ENCODE measurements at places on chromosomes 16 and 17.

- no peak for DNase-seq
These were observed 11.7 kb downstream of the CAVIN1 start for GRCh38 chr17:42411361-42411760.

DNA sequence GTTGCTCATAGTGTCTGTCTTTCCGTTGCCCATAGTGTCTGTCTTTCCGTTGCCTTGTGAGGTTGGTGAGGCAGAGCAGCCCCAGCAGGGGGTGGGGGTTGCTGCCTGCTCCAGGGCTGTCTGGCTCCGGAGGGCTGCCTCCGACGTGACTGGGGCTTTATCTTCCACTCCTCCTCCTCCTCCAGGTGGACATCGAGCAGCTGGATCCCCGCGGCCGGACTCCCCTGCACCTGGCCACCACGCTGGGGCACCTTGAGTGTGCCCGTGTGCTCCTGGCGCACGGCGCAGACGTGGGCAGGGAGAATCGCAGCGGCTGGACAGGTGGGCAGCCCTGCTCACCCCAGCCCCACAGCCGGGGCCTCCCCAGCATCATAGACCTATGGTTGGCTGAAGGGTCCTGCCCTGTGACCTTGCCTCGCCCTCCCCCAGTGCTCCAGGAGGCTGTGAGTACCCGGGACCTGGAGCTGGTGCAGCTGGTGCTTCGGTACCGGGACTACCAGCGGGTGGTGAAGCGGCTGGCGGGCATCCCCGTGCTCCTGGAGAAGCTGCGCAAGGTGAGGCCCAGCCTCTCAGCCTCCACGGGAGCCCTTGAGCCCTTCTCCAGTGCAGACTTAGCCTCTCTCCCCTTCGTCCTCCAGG is 14.7 kb downstream of the ANKRD13B start:
- DNase-seq = no peak

- no peak for DNase-seq
These were observed 47.9 kb upstream of the ARHGAP17 start for GRCh38 chr16:25063102-25063501.

DNA sequence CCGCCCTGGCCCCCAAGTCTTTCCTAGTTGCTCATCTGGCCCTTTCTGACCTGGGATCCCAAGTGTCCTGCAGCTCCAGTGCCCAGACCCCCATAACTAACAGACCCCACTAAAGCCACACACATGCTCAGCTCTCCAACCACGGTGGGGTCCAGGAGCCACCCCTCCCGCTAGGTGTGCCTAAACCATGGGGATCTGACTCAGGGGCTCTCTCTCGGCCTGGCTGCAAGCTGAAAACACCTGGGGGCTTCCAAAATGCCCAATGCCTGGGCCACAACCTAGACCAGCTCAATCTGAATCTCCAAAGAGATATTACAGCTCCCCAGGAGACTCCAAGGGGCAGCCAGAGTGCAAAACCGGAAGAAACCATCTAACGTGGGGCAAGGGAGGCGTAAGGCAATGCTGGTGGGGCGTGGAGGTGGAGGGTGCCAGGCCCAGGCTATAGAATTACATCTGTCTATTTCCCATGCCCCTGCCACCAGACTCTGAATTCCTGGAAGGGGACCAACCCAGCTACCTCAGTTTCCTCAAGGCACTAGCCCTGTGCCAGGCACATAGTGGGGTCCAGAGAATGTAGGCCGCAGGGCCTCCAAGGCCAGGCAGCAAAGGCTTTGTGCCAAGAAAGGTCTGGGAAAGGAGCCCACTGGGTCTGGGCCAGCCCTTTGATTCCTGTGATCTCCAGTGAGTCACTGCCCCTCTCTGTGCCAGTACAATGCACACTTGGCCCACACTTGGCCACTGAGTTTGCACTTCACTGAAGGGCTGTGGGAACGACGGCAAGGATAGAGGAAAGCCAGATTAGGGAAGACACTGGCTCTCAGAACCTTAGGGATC is 3.3 kb downstream of the CD2BP2 start:
- DNase-seq = peak; percentile 95

DNA sequence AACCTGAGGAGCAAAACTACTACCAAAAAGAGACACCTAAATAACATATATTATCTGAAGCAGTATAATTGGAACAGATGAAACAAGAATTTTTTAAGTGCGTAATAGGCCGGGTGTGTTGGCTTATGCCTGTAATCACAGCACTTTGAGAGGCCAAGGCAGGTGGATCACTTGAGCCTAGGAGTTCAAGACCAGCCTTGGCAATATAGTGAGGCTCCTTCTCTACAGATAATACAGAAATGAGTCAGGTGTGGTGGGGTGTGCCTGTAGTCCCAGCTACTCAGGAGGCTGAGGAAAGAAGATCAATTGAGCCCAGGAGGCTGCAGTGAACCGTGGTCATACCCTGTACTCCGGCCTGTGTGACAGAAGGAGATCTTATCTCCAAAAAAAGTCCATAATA is 294.2 kb upstream of the AXIN2 start:
- DNase-seq = no peak

GRCh38 chr17:42253578-42253977 is 22.6 kb downstream of the STAT5B start:
- no peak for DNase-seq

DNA sequence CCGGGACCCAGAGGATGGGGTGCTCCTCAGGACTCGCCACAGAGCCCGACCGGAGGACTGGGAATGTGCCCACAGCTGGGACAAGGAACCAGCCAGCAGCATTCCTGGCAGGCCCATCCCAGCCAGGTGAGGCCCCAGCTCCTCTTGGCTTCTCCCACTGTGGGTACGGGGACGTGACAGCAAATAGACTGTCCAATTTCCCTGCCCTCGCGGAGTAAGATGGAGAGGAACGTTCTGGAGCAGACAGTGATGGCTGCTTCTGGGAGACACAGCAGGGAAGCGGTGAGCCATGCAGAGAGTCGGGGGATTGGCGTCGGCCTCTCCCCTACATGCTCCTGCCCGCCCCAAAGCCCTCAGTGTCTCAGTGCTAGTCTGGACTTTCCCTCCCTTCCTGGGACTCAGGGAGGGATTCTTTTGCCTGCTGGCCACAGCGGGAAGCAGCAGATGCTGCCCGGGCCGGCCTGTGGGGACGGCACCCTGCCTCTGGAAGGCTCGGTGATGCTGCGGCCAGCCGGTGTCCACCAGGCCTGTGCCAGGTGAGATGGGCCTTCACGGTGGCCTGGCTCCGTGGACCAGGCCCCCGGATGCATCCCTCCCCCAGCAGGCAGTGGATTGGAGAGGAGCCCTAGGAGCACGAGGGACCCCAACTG is 89.1 kb downstream of the SEC14L1 start:
- no peak for DNase-seq

- no peak for DNase-seq
These were observed 64.8 kb upstream of the KIFC3 start for GRCh38 chr16:57867000-57867561.

DNA sequence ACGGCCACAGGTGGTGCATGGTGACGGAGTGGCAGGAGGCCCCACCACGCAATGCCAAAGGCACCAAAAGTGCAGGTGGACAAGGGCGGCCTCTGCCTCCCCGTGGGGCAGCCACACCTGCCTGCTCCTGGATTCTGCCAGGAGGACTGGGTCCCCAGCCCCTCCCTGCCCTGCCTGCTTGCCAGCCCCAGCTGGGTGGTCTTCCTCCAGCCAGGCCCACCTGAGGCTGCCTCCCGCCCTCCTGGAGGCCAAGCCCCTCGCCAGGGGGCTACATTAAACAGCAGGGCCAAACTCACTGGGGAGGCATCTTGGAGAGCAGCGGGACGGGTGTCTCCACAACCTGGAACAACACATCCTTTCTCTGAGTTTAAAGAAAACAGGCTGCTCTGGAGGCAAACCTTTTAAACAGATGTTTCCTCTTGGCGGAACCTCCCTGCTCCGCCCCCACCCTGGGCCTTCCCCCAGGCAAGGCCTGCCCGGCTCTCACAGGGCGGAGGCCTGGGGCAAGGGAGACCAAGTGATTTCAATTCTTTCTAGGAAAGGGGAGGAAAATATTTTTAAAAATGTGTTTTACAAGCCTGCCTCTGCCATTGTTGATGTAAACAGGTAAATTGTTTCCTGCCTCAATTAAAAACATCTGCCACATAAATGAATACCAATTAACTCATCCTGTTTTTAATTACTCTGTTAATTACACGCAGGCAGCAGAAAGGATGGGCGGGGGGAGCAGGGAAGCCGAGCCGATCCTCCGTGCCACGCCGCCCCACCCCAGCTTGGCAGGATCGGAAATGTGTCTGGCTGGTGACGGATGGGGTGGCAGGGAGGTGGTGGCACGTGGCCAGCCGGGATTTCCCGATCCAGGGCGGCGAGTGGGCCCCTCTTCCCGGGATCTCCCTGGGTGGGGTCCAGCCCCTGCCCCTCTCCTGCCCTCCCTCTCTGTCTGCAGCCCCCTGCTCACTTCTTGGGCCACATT is 54.4 kb upstream of the PABPN1L start:
- peak; percentile 76 for DNase-seq

DNA sequence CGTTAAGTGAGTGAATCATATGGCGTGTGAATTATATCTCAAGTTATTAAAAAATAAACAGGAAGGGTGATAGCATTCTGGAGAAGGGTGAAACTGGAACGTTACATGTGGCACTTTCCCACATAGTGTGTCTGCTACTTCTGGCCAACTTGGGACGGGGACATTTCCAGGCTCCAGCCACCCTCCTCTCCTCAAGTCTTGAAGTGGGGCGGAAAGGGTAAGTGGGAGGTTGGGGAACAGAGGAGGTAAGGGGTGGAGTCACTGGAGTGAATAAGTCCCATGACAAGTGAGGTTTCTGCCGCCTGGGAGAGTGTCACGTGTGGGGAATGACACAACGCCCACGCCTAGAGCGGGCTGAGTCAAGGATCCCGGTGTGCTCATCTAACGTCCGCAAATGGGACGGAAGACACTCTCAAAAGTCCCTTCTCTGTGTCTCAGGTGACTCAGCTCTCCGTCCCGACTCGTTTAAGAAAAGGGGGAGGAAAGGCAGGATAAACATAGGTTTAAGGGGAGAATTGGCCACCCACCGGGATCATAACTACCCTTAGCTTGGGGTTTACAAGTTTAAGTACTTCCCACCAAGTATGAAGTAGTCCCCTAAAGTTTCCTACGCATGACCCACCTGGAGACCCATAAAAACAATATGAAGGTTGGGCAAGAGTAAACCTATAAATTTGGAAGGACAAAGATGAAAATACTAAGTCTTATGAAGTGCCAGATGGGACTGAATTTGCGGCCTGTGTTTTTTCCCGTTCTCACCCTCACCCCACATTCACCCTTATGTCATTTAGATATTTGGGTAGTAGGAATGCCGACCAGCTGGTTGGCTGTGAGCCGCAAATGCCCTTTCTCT is 1.2 kb upstream of the SPAG9 start:
- DNase-seq = peak; percentile 97

DNA sequence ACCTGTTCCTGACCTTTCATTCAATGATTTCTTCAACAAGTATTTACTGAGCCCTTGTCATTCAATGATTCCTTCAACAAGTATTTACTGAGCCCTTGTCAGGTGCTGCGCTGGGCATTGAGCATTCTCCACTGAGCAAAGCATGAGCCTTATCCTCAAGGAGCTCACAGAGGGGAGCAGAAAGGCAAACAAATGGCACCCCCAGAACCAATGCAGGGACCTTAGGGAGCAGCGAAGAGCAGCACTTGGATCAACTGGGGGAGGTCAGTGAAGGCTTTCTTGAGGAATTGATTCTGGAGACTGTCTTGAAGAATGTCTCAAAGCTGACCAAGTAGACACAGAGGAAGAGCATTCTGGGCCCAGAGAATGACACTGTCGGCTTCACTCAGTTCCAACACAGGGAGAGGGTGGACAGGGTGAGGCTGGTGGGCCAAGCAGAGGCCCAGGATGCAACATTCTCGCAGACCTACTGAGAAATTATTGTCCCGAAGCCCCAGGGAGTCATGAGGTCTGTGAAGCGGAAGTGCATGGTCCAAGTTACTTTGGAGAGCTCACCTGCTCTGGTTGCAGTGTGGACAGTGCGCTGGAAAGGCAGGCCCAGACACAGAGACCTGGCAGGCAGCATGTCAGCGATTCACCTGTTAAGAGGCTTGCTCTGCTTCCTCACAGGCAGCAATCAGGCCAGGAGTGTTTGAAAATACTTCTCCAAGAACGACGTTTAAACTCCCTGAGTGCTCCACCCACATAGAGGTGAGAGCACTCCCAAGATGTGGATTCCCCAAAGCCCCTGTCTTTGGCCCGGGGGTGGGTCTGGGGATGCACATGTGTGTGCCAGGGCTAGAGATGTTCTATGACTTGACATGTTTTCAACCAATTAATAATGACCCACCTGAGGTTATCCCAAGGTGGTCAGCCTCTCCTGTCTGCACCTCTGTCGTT is 3.2 kb upstream of the MPO start:
- DNase-seq = no peak

DNA sequence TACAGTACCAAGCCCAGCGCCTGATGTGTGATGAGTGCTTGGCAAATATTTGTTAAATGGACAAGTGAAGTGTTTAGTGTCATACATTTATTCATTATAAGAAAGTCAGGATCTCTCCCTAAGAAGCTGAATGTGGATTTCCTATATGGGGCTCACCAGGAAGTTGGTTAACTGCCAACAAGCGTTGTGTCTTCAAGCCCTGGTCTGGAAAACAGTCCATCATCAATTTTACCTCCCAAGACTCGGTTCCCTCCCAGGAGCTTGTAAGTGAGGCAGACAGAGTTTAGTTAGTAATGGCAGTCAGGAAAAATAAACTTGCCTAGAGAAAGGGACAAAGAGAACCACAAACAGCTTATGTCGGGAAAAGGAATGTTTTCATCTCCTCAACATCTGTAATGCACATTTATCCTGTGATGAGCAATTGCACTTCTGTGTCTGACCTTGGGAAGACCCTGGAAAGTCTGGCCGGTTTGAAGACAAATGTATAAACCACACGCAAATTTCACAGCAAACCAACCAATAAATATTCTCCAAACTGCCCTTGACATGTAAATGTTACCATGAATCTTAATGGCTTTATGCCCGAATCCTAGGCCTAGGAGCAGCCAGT is 28.3 kb downstream of the C16orf95 start:
- no peak for DNase-seq

- peak; percentile 73 for DNase-seq
These were observed 475.9 kb upstream of the CCL2 start for GRCh38 chr17:33779234-33779591.

- no peak for DNase-seq
These were observed 60.0 kb downstream of the CRISPLD2 start for GRCh38 chr16:84879569-84880487.

DNA sequence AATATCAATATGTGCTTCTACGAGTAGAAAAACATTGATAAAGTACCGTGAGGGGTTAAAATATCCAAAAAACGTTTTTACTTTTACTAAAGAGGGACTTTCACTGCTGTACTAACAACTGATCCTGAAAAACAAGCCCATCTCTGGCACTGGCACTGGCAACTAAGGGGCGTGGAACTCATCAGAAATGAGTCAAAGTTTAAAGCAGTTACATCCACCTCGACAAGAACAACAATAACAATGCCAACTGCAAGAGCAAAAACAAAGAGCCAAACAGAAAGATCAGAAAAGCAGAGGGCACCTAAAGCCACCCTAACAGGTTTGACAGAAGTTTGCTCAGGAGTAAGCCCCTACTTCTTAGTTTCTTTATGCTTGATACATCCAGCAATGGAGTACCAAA is 13.1 kb downstream of the MBTPS1 start:
- peak; percentile 58 for DNase-seq

DNA sequence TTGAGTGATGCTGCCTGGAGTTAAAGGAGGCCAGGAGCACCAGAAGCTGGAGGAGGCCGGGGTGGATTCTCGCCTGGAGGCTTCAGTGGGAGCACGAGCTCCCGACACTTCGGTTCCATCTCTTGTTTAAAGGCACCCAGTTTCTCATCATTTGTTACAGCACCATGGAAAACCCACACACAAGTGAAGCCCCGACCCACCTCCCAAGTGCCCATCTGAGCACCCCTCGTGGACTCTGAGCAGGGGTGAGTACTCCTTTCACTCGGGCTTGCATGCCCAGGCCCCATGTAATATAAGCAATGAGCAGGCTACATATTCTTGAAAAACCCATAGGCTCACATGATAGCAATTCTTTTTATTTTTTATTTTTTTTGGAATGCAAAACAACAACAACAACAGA is 196.9 kb upstream of the MAF start:
- DNase-seq = no peak

Data from lung microvascular endothelial cell (primary cell).